ENCODE measurements at places on chromosomes 13 and 19. TPM values are rescaled to one million over a fixed set of nuclear protein-coding genes. Genes with fewer than 3 reads are reported as not detected.

DNA sequence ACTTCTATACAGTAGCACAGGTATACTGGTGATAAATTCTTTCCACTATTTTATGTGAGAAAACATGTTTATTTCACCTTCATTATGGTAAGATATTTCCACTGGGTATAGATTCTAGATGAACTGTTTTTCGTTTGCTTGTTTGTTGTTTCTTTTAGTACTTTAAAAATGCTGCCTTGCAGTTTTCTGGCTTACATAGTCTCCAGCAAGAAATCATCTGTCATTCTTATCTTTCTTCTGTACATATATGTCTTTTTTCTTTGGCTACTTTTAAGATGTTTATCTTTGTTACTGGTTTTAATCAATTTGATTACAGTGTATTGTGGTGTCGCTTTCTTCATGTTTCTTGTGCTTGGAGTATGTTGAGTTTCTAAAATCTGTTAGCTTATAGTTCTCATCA lies 333.3 kb upstream of the HTR2A start:
- DNase-seq, result no peak

- no peak for DNase-seq
Observed at GRCh38 chr13:106324444-106324843, 211.0 kb downstream of the EFNB2 start.

DNA sequence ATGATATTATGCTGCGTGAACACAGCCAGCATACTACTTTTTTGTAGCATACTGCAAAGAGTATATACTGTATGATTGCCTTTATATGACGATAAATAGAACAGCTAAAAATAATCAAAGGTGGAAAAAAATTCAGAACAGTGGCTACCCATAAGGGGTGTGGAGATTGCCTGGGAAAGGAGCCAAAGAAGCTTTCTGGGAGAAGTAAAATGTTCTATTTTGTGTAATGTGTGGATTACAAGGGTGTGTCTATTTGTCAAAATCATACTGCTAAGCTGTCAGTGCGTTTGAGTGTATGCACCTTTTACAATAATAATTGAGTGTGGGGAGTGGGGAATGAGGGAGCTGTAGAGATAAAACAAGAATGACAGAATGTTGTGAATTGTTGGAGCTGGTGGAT lies 45.2 kb upstream of the MTIF3 start:
- no peak for DNase-seq

- DNase-seq, result peak; percentile 73
Observed at GRCh38 chr19:18167975-18168645, 5.5 kb upstream of the IFI30 start.

DNA sequence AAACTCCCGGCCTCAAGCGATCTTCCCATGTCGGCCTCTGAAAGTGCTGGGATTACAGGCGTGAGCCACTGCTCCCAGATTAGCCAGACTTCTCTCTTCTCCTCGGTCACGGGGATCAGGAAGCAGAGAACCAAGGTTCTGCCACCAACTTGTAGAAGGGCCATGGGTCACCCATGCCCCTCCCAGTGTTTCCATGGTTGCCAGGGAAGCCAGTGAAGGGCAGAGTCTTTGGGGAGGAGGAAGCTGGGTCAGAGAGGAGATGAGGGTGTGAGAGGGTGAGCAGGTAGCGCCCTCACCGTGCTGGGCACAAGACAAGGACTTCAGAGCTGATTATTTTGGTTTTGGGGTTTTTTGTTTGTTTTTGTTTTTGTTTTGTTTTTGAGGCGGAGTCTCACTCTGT lies 77.1 kb downstream of the GNG7 start:
- DNase-seq, result no peak

DNA sequence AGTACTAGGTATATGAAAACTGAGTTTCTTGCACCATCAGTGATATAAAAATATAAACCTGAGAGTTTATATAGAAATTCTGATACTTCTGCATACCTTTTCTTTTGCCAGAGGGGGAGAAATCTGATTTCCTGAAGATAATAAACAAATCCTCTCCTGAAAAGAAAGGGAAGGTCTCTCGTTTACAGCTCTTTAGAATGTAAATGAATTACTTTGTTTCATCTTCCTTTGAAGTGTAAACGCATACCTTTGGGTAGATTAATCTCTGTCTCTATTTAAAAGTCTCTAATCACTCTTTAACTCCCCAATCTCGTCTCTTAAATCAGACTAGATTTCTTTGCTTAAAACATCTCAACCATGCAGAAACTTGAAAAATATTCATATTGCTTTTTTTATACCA lies 1092.9 kb downstream of the SLITRK5 start:
- no peak for DNase-seq

DNA sequence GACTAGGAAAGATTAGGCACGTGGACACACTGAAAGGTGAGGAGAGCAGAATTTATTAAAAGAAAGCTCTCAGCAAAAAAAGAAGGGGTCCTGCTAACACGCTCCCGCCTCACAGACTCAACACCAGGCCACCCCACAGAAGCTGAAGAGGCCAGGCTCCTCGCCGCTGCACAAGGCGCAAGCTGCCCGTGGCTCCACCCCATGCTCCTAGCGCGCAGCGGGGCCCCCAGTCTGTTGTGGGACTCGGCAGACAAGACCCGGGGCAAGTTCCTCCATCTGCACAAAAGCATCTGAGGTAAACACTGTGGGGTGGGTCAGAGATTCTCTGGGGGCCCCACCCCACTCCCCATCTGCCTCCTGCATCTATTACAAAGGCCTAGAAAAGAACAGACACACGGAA lies 1462.4 kb downstream of the EFNB2 start:
- peak; percentile 27 for DNase-seq

GRCh38 chr13:98142380-98143156 lies at the start of gene FARP1:
TSS of gene FARP1 (plus strand) at chr13:98143094. CDS start at chr13:98213243, 70,149 bp downstream.
- peak; percentile 90 for DNase-seq

- no peak for DNase-seq
Observed at GRCh38 chr13:48578516-48579164, 45.8 kb upstream of the RCBTB2 start.

GRCh38 chr13:32595306-32595705 lies 9.1 kb downstream of the PDS5B start:
- DNase-seq, result no peak

DNA sequence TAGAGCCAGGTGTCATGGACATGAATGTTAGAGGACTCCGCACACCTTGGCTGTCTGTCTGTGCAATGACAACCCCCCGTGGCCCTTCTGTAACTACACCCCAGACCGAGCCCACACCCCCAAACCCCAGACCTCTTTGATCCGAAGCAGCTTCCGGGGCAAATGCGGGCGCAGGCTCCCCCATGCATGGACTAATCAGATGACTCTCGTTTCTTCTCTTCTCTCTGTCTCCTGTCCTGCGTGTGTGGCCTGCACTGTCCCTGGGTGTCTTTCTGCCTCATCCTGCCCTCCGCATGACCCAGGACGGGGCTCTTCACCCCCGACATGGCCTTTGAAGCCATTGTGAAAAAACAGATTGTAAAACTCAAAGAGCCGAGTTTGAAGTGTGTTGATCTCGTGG lies 38.9 kb downstream of the TMED1 start:
- no peak for DNase-seq

DNA sequence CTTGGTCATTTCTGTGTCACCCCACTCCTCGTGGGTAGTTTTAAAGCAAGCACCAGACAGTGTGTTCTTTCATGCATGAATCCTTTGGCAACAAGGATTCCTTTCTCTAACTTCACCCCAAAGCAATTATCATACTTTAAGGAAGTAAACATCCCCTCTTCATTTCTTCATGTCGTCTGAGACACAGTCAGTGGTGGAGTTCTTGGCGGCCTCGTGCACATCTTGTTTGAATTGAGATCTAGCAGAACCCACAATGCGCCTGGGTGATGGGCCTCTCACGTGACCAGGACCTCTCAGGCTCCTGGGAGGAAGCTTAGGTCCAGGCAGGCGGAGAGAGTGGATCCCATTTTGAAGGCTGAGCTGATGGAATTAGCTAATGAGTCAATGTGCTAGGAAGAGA lies 2.6 kb downstream of the ACSBG2 start:
- DNase-seq, result no peak

DNA sequence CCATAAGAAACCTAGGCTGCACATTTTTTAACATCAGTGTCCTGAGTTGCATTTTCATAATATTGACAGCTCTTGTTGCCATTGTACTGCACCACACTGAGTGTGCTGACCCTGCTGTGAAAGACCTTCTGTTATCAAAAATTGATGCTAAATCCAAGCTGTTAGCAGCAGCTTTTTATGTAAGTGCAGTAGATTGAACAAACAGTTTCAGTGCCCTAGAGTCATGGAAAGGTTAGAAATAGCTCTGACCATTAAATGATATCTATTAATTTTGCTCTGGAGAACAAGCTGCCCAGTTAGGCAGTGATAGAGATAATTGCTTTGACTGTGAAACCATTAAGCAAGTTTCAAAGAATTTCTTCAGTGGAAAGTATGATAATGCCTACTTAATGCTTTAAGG lies 1289.2 kb upstream of the PCDH20 start:
- DNase-seq, result no peak

- DNase-seq, result no peak
Observed at GRCh38 chr13:32225481-32225931, 89.7 kb downstream of the ZAR1L start.

DNA sequence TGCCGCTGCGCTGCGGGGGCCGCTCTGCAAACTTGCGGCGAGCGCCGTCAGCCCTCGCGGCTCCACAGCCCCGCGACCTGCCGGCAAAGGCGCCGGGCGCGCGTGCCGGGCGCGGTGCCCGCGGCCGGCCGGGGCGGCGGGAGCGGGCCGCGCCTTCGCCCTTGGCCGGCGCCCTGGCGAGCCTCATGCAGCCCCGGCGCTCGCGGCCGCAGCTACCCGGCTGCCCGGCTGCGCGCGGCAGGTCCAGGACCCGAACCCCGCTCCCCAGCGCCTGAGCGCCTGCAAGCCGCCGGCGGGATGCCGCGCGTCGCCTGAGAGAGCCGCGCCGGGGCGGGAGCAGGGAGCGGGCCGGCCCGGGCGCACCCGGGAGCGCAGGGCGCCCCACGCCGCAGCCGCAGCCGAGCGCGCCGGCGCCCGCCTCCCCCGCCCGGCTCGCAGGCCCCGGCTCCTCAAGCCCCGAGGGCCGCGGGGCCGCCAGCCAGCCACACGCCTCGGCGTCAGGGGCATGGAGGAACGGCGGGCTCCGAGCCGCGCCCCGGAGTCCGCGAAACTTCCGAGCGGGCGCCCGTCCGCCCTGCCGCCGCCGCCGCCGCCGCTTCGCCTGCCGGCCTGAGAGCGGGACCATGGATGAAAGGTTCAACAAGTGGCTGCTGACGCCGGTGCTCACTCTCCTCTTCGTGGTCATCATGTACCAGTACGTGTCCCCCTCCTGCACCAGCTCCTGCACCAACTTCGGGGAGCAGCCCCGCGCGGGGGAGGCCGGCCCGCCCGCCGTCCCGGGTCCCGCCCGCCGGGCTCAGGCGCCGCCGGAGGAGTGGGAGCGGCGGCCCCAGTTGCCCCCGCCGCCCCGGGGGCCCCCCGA lies 564 bp downstream of the HS6ST3 start:
- DNase-seq, result peak; percentile 57

DNA sequence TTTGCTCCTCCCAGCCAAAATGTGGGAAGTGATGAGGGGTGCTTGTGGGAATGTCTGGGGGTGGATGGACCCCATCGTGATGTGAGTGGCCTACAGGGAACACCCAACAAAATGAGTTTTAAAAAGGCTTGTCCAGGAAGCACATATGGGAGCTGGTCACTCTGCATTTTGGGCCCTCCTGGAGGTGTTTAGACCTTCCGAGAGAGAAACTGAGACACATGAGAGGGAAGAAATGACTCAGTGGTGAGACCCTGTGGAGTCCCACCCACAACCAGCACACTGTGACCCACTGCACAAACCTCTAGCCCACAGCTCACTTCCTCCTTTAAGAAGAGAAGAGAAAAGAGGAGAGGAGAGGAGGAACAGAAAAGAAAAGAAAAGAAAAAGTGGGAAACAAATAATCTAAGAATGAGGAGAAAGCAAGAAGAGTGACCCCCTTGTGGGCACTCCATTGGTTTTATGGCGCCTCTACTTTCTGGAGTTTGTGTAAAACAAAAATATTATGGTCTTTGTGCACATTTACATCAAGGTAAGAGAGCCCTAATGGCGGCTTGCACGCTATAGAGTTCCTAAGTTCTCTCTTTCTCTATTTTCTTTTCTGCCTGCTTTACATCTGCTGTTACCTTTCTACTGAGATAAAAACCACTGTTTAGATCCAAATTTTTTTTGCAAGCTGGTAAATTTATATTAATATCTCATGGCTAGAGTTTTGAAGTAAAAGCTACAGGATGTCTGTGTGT lies 13.3 kb upstream of the LILRB1 start:
- DNase-seq, result no peak

- DNase-seq, result no peak
Observed at GRCh38 chr13:99399623-99399974, 92.4 kb upstream of the GPR183 start.

DNA sequence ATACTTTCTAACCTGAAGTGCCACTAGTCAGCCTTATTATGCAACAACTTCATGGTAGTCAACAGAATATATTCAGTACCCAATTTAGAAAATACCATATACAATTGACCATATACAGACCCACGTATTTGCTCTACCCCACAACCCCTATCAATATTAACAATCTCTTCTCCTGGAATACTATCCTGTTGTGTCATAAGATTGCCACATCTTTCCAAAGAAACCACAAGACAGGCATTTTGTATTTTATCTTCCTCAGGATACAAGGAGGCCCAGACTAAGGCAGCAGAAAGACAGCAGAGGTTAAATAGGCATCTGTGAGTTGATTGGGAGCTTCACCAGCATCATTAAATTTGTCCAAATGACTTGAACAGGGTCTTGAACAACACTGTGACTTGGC lies 4.5 kb downstream of the SPART start:
- no peak for DNase-seq

GRCh38 chr19:39127812-39128515 lies 2.4 kb downstream of the PAK4 start:
- DNase-seq, result no peak

The KPTN gene
- total RNA-seq, result 51.2 TPM

The ZNF44 gene
- 15.2 TPM for total RNA-seq

The LILRB2 gene
- 0.54 TPM for total RNA-seq

The SOX1 gene
- 0.76 TPM for total RNA-seq

The LILRB4 gene
- total RNA-seq, result 0.44 TPM
